HS-27A (cell line): ENCODE measurements at places on chromosomes 3 and 15.

- peak; percentile 73 for DNase-seq
Measured at GRCh38 chr3:39260957-39261356, 18.9 kb downstream of the CX3CR1 start.

- no peak for DNase-seq
Measured at GRCh38 chr15:78037779-78038305, 39.7 kb downstream of the TBC1D2B start.

DNA sequence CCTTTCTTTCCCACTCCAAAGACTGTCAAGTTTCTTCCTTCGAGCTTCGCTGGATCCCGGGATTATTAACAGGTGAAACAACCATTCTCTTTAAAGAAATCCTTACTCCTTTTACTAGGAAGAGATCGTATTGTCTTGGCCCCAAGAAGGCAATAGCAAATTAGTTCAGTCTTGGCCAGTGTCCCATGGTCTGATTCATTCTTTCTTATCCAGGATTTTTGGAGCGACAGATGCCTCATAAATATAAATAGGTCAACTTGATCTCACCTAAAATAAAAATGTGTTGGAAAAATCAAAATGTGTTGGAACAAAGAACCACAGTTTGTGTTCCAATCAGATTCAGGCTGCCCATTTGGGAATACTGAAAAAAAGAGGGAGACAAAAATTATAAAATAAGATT, 140.1 kb upstream of the TMEM108 start:
- DNase-seq: no peak

GRCh38 chr15:41487381-41487780, 6.3 kb upstream of the ITPKA start:
- no peak for DNase-seq

- no peak for DNase-seq
Measured at GRCh38 chr3:45987368-45988291, 8.0 kb downstream of the FYCO1 start.

DNA sequence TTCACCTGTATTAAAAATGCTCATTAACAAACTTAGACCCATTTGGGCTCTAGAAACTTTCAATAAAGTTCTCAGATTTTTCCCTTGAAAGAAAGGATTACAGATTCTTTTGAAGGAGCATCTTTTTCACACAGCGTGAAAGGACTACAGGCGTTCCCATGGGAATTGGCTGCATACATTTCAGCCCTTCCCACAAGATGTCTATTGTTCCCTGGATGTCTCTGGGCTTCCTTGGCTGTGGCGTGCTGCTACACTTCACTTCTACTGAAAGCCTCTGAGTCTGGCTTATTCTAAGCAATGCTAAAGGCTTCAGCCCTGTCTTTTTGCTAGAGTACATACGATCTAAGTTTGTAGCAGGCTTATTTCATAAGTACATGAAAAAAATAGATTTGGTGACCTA, 1.4 kb downstream of the VEPH1 start:
- DNase-seq: no peak

GRCh38 chr3:16468336-16469098, 45.0 kb downstream of the RFTN1 start:
- DNase-seq: no peak

GRCh38 chr3:158267015-158267414, 157.1 kb downstream of the RSRC1 start:
- no peak for DNase-seq

- DNase-seq: no peak
Measured at GRCh38 chr3:106030627-106030963, 161.8 kb upstream of the CBLB start.

- no peak for DNase-seq
Measured at GRCh38 chr15:61025781-61026180, 203.3 kb downstream of the RORA start.

- no peak for DNase-seq
Measured at GRCh38 chr3:45125550-45126026, 20.6 kb downstream of the CDCP1 start.

DNA sequence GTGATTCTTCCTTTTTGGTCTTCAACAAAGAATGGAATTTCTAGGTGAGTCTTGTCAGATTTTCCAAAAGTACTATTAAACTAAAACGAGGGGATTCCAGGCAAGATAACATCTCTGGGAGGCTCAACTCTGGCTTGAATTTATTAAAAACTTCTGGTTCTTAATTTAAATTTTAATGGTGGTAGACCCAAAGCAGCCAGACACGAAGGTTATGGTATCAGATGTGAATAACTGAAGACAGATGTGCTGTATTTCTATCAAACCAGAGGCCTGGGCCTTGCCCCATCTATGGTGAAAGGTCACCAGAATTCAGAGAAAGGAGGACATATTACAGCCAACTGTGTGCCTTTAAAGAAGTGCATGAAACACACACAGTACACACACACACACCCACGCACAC, 283.2 kb upstream of the ICE2 start:
- DNase-seq: no peak

- DNase-seq: no peak
Measured at GRCh38 chr15:75008221-75008625, 12.9 kb downstream of the SCAMP5 start.

GRCh38 chr3:175288621-175289020, 429.5 kb downstream of the NAALADL2 start:
- no peak for DNase-seq

- no peak for DNase-seq
Measured at GRCh38 chr3:190435618-190436017, 14.1 kb downstream of the TMEM207 start.

GRCh38 chr3:80606073-80606472, 838.3 kb upstream of the ROBO1 start:
- no peak for DNase-seq

DNA sequence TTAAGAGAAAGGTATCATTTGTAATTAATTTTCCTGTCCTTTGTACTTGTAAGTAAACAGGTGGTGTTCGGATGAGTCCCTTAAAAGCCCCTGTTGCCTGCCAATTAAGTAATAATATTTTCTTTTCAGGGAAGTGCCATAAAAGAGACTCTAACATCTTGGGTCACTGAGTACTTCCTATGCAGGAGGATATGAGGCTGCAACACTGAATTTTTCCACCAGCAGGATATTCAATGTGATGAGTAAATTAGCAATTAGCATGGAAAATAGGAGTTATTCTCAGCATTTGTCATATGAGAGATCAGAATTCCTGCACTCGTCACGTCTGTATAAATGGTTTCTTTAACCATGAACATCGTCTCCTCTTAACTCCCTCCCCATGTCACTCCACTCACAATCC, 45.4 kb downstream of the WWTR1 start:
- no peak for DNase-seq

GRCh38 chr3:131804565-131805133, 230.2 kb downstream of the CPNE4 start:
- DNase-seq: no peak

DNA sequence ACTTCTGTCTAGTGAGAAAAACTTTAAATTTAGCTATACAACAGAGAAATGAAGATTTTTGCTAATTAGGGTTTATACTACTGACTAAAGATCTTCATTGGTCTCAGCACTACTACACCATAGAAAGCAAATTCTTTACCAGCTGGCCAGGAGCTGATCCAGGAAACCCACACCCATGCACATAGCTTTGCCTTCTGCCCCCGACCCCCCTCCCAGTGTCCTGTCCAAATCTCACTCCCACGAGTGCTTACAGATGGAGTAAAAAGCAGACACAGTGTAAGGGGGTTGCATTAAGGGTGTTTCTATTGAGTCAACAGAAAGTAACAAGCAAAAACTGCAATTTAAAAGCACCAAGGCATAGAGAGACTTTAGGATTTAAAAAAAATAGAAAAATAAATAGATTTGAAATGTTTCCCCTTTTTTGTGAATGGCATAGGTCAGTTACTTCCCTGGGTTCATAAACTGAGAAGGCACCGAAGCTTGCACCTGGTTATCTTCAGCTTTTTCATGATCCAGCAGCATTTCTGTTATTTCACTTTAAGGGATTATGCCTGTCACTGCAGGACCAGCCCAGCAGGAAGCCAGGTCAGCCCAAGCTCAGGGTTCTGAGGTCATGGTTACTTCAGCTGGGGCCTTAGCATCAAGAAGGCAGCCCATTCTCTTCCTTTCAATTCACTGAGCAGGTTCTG, 124.3 kb downstream of the CTNNB1 start:
- no peak for DNase-seq

DNA sequence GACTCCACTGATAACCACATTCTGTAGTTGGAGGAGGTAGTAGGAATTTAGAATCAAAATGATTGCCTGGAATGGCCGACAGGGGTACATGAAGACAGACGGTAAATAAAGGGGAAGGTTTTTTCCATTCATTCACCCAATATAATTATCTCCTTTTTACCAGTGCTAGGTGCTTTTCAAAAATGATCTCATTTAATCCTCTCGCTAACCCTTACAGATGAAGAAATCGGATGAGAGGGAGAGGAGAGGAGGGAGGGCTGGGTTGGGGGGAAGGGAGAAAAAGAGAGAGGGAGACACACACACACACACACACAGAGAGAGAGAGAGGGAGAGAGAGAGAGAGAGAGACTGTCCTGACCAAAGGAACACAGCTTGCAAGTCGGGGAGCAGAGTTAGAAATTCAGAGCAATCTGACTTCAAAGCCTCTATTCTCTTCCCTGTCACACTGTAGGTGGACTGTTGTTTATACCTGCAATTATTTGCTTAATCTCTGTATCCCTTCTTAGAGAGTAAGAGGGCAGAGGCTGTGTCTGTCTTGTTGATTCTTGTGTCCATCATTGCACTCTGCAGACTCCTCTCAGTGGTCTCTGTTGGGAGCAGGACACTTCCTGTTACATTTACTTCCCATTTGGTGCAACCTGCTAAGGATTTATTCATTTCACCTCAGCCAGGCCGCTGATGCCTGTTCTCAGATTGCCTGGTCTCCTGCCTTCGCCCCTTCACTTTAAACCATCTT, 18.7 kb upstream of the PAQR9 start:
- no peak for DNase-seq

GRCh38 chr3:194810076-194810475, 124.4 kb downstream of the FAM43A start:
- DNase-seq: no peak

GRCh38 chr3:53705024-53705745, 141.0 kb downstream of the CHDH start:
- DNase-seq: no peak

DNA sequence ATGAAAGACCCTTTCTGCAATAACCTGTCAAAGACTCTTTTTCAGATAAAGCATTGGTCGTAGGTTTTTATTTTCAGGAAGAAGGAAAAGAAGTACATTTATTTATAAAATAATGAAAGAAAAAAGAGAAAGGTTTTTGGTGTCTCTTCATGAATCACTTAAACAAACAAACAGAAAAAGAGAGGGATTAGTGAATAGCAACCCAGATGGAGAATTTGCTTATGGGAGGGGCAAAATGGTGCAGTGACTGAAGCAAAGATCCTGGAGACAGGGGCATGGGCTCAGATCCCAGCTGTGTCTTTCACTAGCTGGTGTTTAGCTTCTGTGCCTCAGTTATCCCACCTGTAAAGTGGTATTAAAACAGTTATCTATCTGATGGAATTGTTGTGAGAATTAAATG, 78.6 kb upstream of the PFN2 start:
- no peak for DNase-seq

- no peak for DNase-seq
Measured at GRCh38 chr15:51251556-51251955, 86.8 kb downstream of the CYP19A1 start.

DNA sequence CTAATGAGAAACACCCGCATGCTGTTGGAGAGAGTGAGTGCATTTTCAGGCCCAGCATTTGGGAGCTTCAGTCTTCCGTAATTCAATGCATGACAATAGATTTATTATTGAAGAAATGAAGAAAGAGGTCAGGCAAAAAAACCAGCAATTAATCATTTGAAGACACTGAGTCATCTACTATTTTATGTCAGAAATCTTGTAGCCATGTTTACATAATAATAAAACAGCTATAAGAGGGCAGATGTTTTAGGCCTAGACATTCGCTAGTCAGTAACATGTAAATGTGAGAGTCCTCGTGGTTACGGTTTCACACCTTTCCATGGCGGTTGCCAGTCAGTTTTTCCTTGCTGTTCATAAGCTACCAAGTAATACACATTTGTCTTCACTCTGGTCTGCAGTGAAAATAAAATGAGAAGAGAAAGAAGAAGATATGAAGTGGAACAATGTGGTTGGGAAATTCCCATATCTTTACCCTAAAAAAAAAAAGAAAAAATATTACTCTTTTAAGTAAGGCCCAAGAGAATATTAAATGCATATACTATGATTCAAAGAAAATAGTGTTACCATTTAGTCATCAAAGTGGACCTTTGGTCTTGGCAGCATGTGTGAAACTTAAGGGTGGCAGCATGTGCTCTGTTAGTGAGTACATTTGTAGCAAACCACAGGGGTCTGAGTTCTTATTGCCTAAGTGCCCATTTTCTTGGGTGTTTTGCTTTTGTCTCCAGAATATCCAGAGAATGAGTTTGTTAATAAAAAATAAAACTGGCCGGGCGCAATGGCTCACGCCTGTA, 140.5 kb upstream of the TBL1XR1 start:
- DNase-seq: no peak

DNA sequence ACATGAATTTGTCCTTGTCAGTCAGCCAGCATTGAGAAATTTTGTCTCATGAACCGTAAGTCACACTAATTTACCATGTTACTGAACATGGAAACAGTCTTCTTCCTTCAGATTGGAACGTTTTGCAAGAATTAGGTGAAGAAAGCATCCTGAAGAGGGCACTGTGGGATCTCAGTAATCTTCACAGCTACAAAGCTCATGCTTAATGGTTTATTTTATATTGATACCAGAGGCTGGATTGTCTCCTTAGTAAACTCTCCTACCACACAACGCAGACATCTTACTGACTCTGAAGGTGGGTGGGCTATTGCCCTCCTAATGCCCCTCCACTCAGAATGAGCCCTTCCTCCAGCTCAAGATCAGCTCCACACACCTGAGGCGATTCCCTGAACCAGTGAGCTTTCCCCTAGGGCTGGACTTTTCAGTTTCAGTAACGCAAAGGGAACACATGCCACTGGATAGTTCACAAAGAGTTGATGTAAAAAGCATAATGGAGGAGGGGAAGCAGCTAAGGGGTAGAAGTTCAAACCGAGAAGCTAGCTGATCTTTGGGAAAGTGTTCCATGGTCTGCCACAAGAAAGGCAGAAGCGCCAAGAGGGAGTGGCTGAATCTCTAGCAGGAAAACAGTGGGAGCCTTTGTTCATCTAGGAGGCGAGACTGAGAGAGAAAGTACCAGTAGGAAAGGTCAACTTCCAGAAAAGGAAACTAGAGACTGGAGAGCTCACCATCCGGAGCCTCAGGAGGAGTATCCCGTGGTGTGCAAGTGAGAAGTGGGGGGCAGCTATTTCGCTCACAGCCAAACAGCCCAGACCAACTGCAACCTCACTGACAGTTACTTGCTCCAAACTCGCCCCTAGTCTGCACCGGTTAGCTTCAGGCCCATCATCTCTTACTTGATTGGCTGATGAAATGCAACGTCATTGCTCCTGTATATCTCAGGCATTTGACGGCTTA, at the start of gene SLC9C1:
Gene SLC9C1 (minus strand): TSS at position 849 of the 954 bp plus-strand sequence. CDS start 7,425 bp downstream, outside the sequence.
- peak; percentile 68 for DNase-seq
